ENCODE measurements at places on chromosomes 3 and 15. TPM values are rescaled to one million over a fixed set of nuclear protein-coding genes. Genes with fewer than 3 reads are reported as not detected.

Gene TM4SF18
- not detected for total RNA-seq

DNA sequence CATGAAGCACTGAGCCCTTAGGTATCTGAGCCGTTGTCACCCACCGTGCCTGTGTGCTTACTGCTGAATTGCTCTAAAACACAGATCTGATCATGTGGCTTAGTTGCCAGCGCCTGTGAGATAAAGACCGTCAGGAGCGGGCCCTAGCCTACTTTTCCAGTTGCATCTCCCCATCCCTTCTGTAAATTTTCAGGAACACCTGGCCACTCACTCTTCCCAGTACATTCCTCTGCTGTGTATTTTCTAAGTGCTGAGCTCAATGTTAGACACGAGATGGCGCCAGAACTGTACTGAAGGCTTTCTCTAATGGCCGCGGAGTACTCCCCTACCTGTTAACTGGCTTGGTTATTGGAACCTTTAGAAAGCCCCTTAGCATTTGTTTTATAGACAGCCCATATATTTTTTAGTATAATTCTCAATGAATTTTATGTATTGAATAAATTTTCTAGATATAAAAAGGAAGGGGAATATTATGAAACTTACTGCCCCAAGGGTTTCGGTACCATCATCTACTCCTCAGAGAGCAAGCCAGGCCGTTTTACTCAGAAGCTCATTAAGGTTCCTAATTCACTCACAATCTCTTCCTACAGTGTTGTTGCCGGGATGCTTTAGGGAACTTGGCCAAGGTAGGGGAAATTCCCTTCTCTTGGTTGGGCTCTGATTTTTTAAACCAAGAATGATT, 16.7 kb upstream of the WNT7A start:
- no peak overlapping the region for H3K27ac ChIP-seq
- no peaks in the 10 kb centered on the region for H3K36me3 ChIP-seq
- peak overlapping the region; percentile 72 for H3K4me3 ChIP-seq
- H3K27me3 ChIP-seq = no peaks in the 10 kb centered on the region
- no peak for DNase-seq
- peaks cover 21% of the 10 kb centered on the region for H3K4me1 ChIP-seq

- no peak overlapping the region for H3K4me3 ChIP-seq
- H3K27ac ChIP-seq = no peak overlapping the region
- no peak for DNase-seq
Measured at GRCh38 chr15:73838831-73839426, 34.4 kb upstream of the TBC1D21 start.

DNA sequence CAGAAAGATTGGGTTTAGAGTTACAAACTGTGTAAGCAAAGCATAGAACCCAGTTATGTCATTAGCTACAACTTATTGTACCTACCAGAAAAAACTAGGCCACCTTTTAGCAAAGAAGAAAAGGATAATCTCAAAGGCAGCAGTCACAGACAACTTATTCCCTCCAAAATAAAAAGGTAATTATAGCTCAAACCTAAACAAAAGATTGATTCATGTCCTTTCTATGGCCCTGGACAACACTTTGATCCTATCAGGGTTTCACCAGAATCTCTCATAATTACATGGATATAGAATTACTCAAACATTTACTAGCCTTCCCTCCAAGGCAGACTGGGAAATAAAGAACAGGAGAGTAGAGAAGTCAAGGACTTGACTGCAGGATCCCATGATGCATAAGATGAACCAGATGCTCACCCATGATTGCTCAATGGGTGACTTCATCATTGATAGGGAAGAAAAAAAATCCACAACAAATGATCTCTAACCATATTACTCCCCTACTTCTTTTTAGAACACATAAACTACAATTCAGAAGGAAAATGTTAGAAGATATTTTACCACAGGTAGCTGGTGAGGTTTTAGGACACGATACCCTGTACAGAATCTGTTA, 17.4 kb downstream of the DET1 start:
- no peak overlapping the region for H3K4me3 ChIP-seq
- DNase-seq = no peak
- H3K27me3 ChIP-seq = no peaks in the 10 kb centered on the region
- no peaks in the 10 kb centered on the region for H3K4me1 ChIP-seq
- peaks cover 45% of the 10 kb centered on the region for H3K36me3 ChIP-seq

All from natural killer cell (primary cell).